ENCODE measurements at places on chromosomes 16 and 17.

- no peak for DNase-seq
Observed at GRCh38 chr16:23143391-23143790, 5.9 kb downstream of the USP31 start.

GRCh38 chr16:89422905-89423630 is 67.3 kb downstream of the ANKRD11 start:
- peak; percentile 51 for DNase-seq

DNA sequence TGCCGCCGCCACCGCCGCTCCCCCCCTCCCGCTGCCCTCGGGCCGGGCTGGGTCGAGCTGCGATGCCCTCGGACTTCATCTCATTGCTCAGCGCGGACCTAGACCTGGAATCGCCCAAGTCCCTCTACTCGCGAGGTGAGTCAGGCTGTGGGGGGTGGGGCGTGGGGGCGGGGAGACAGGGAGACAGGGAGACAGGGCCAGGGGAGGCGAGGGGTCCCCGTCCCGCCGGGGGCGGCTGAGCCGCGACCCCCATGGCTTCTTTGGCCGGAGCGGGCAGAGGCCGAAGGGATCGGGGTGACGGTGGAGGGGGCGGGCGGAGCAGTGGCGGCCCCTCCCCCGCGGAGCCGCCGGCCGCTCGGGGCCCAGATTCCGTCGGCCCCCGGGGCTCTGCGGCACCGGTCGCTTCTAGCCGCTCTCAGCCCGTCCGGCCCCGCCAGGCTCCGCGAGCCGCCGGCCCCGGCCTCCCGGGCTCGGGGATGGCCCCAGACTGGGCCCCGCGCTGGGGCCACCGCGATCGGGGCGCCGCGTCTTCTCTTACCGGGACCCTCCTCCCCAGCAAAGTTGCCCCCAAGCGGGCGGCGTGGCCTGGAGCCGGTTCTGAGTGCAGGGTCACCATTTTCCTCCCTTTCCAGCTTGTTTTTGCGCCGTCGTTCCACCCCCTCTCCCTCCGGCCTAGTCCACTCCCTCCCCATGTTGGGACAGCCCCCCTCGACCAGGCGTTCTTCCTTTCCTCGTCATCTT is 644 bp downstream of the NFAT5 start:
- no peak for DNase-seq

- peak; percentile 59 for DNase-seq
Observed at GRCh38 chr16:69563605-69564580, 1.9 kb upstream of the NFAT5 start.

DNA sequence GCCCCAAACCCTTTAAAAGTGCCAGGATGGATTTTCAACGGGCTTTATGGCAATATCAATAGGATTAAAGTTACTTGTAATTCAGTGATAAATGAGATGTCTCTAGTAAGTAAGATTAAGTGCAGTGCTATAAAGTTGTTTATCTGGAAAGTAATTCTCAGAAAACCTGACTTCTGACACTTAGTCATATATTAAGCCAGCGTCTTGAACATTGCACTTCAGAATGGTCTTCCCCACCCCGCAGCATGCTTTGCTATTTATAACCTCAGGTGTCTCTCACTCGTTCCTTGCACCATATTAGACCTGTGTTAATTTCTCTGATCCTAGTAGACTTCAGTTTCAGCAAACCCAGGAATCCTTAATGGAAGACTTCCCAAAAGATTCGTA is 2.1 kb upstream of the MAF start:
- DNase-seq, result no peak

- peak; percentile 26 for DNase-seq
Observed at GRCh38 chr17:67602974-67603373, 114.8 kb upstream of the NOL11 start.

- no peak for DNase-seq
Observed at GRCh38 chr16:54632322-54633220, 298.1 kb upstream of the IRX5 start.

- DNase-seq, result no peak
Observed at GRCh38 chr16:9053006-9053601, 38.3 kb upstream of the HAPSTR1 start.

GRCh38 chr16:82063456-82064082 is 28.5 kb downstream of the HSD17B2 start:
- DNase-seq, result no peak

DNA sequence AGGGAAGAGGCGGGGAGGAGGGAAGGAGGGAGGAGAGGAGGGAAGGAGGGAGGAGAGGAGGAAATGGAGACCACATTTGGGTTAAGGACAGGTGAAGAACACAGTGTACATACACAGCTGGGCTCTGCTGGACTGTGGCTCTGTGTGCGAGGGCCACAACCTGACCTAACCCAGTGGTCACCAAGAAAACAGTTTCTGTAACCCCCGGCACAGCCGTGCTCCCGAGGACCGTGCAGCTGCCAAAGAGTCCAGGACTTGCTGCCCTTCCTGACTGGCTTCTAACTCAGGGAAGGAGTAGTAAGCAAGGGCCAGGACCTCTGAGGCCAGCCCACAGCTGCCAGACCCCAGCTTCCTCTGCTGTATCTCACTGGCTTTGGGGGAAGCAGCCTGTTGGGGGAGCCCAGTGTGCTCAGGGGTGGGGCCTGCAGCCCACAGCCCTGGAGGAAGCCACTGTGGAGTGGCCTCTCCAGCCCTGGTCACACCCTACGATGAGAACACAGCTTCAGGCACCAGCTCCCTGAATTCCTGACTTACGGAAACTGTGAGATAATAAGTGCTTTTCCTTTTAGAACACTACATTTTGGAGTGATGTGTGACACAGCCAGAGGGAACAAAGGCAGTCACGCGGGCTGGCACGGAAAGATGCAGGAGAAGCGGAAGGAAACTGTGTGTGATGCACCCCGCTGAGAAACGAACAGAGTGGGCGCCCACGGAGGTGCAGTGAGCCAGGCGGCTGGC is 32.3 kb downstream of the SLC7A5 start:
- DNase-seq, result peak; percentile 7

DNA sequence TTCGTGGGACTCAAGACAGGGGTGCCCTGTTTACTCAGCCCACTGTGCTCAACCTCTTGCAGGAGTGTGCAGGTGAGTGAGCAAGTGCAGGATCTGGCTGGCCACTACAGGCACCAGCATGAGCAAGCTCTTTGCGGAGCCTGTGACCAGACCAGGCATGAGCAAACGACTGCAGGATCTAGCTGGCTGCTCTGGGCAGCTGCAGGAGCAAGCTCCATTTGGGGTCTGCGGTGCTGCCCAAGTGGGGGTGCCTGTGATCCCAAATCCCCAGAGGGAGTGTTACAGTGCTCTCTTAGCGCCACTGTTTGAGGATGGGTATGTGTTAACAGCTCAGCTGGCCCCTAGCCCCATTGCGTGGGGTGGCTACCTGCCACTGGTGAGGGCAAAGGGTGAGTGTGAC is 2.4 kb downstream of the USP6 start:
- DNase-seq, result no peak

DNA sequence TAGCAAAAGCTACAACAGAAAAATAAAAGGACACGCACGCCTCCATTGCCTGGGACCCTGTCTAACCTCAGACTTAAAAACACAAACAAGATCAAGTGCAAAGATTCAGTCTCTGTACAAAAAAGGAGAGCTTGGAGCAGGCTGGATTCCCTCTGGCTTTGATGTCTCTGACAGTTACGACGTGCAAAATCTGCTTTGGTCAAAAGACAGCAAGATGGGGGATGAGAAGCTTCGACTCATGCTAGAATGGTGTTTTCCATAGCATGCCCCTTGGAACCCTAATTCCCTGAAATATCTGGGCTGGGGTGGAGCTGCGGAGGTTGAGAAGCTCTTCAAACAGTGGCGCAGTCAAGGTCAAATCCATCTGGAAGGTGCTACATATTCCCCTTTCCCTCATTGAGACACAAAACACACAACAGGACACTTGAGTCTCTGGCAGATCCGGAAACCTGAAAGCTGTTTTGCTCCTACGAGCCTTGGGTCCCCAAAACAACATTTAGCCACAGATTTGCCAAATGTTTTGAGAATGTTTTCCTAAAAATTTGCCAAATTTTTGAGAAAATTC is 9.1 kb downstream of the MYH11 start:
- DNase-seq, result no peak

GRCh38 chr17:20315821-20316220 is 151.5 kb downstream of the LGALS9B start:
- no peak for DNase-seq

DNA sequence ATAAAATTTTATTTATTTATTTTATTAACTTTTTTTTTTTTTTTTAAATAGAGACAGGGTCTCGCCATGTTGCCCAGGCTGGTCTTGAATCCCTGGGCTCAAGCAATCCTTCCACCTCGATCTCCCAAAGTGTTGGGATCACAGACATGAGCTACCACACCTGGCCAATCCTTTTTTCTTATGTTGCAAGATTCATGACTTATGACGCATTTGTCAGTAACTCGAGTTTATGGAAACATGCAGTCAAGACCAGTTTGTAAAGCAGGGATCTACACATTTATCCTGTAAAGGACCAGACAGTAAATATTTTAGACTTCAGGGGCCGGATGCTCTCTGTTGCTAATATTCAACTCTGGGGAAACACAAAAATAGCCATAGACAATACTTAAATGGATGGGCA is 9.4 kb upstream of the MAP2K6 start:
- DNase-seq, result no peak

- DNase-seq, result peak; percentile 38
Observed at GRCh38 chr16:84518804-84519341, 14.4 kb upstream of the MEAK7 start.

- DNase-seq, result no peak
Observed at GRCh38 chr16:14502932-14503741, 126.9 kb downstream of the PARN start.

- DNase-seq, result no peak
Observed at GRCh38 chr16:72845322-72846020, 202.5 kb downstream of the ZFHX3 start.

GRCh38 chr17:67575325-67575724 is 142.4 kb upstream of the NOL11 start:
- no peak for DNase-seq

GRCh38 chr16:83808573-83809014 is 816 bp downstream of the HSBP1 start:
- DNase-seq, result no peak

DNA sequence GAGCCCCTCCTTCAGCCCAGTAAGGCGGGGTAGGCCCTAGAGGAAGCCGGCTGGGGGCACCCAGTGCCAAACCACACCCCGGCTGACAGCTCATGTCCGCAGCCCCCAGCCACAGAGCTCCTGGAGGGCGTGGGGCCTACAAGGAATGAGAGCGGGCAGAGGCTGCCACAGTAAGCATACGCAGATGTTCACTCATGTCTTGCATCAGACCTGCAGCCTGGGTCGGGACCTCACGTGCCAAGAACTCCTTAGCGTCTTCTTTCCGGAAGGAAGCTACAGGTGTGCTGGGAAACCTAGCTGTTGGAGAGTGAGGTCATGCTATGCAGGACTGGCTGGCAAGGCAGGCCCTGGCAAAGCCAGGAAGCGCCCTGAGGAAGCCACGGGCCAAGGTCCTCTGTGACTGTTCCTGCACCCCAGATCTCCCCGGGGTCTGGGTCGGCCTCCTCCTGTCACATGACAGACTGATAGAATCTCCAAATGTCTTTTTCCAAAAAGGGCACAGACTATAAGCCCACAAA is 1.6 kb downstream of the ZNF598 start:
- no peak for DNase-seq

GRCh38 chr16:22250522-22250921 is 44.4 kb downstream of the EEF2K start:
- no peak for DNase-seq

- DNase-seq, result no peak
Observed at GRCh38 chr17:15954222-15954621, 9.3 kb downstream of the ADORA2B start.

DNA sequence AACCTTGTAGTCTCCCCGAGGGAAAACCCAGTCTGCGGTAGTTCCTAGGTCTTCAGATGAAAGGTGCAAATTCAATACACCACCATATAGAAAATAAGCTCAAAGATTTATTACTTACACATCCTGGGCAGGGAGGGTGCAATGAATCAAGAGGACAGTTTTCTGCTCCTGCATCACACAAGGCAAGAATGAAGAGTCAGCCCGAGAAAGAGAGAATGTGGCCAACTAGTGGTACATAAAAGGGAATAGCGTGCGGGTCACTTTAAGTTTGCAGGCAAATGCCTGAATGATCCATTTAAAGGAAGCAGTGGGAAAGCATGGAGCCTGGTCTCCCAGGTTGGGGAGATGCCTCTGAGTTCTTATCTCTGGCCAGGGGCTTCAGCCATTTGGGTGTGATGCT is 403.4 kb downstream of the GRIN2A start:
- no peak for DNase-seq

GRCh38 chr17:50806141-50806643 is 29.2 kb upstream of the WFIKKN2 start:
- no peak for DNase-seq

DNA sequence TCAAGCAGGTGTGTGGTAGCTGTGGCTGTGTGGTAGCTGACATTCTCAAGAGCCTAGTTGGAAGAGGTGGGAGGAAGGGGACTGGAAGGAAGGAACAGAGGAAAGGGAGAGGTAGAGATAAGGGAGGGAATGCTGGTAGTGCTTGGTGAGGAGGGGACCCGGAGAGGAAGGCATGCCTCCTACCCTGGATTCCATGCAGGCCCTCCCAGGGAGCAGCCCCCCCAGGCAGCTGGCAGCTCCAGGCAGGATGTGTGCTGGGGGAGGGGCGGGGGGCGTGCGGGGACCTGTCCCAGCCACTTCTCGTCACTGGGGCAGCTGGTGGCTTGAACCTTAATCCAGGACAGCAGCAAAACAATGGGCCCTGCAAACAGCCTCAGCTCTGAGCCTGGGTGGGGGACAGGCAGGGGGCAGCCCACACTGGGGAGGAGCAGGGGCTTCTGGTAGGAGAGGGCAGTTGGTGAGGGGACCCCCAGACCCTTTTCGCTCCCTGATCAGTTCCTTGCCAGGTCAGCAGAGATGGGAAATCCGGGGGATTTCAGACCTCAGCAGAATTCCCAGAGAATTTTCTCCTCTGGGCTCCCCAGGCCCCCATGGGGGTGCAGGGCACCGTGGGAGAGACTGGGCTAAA is 27.1 kb downstream of the ARHGAP23 start:
- no peak for DNase-seq

DNA sequence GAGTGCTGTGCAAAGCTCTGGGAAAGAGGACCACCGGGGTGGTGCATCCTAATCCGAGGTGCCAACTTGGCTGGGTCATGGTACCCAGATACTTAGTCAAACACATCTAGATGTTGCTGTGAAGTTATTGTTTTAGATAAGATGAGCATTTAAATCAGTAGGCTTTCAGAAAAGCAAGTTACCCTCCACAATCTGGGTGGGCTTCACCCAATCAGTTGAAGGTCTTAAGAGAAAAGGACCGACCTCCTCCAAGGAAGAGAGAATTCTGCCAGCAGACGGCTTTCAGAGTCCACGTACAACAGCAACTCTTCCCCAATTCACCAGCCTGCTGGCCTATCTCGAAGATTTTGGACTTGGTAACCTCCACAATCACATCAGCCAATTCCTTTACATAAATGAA is 338.1 kb downstream of the C16orf95 start:
- DNase-seq, result no peak

GRCh38 chr17:68559316-68559715 is 41.9 kb downstream of the FAM20A start:
- DNase-seq, result no peak
